ENCODE measurements at places on chromosomes 13 and 19.

- DNase-seq = peak; percentile 4
These were observed 57.6 kb upstream of the ZNF507 start for GRCh38 chr19:32287811-32288227.

DNA sequence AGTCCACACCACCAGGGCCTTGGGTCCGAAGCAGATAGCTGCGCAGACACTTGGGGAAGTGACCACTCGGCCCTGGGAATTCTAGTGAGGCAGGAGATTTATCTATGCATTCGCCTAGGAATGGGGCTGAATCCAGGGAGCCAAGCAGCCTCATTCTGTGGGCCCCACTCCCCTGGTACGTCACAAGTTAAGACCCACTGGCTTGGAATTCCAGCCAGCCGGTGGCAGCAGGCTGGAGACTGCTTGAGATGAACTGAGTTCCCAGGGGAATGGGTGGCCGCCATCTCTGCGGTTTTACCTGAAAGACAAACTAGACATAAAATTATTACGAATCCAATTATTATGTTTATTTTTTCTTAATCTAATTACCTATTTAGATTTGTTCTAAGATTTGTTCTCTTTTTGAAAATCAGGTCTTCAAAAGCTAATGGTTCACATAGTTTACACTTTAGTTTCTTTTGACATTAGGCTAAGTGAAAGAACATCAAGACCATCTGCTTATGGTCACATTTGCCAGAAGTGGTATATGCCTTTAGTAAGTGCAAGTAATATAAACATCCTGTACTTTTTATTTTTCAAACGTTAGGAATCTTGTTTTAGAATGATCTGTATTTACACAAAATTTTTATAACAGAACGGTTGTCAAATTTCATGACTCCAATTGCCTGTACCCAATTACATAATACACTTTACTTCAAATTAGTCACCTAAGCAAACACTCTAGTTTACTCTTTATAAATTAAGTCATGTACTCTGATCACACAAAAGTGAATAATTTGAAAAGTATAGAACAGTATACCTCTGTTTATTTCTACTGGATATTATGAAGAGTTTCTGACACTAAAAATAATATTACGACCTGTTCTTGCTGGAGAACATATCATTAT lies 74.4 kb downstream of the SLITRK6 start:
- DNase-seq = no peak

DNA sequence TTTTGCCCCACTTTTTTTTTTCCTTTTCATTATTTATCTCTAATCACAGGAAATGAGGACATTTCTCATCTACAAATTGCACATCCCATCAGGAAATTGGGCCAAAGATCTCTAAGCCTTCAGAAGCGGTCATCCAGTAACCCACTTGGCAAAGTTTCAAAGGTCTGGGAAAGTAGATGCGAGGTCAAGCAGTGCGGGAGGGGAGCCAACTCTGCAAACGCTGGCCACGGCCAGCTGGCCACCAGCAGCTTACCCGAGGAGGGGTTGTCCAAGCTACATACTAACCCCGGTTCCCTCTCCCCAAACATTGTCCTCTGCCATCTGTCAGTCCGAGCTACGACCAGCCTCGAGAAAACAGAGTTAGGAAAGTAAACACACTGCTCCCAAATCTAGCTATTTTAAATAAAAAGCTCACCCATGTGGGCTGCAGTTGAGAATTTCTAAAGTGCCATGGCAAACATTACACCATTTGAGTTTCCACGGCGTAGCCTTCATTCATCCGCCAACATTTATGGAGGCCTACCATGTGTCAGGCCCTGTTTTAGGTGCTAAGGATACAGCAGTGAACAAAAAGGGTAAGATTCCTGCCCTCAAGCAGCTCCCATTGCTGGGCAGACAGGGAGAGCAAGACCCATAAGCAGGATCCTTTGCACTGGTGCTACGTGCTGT lies 11.5 kb downstream of the FFAR2 start:
- no peak for DNase-seq

GRCh38 chr19:43310221-43310620 lies 40.9 kb upstream of the PSG9 start:
- no peak for DNase-seq

GRCh38 chr13:102769679-102770078 lies 3.9 kb downstream of the TEX30 start:
- no peak for DNase-seq

All from stimulated activated CD8-positive, alpha-beta memory T cell treated with anti-CD3 and anti-CD28 coated beads, Interleukin-2, amount 100 ng/mL, for 48 hours (primary cell).